Endothelial cell of umbilical vein (primary cell): ENCODE measurements at places on chromosomes 4 and X. TPM values are rescaled to one million over a fixed set of nuclear protein-coding genes. Genes with fewer than 3 reads are reported as not detected.

DNA sequence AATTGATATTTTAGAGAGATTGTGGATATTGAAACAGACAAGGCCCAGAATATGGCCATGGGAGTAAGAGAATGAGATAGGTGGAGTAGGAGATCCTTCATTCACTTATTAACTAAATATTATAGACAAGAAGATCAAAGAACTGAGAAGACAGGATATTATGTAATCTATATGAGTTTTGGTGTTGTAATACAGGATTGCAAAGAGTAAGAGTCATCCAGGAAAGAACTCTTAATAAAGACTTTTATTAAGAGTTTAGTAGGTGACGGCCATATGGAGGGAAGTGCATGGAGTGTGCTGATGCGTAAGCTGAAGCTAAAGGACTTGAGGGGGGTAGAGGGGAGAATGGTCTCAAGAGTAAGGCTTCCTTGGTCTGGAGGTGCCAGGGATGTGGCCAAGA lies 153.7 kb downstream of the VEGFC start:
- no peak overlapping the region for H3K27ac ChIP-seq
- no peak for DNase-seq
- no peaks in the 10 kb centered on the region for H3K36me3 ChIP-seq

DNA sequence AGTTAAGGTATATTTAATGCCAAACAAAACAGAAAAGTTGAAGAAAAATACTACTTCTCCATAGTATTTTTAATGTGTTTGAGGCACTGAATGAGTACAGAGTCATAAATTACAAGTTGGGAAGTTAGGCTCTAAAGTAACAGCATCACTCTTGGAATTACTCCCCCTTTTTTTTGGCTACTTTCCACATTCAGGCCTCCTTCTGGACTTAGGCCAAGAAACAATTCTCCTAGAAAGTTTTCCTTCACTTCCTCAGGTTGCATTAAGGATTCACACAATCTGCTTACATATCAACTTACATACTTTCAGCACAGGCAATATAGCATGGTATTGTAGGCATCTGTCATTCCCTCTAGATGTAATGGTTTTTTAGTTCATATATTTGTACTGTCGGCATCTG lies 52.1 kb downstream of the TMEM165 start:
- peak; percentile 48 for DNase-seq
- peaks cover 3% of the 10 kb centered on the region for H3K4me1 ChIP-seq
- H3K4me3 ChIP-seq = no peak overlapping the region
- peaks cover 17% of the 10 kb centered on the region for H3K36me3 ChIP-seq

GRCh38 chr4:152255437-152255836 lies 280.5 kb downstream of the FBXW7 start:
- H3K27me3 ChIP-seq = no peaks in the 10 kb centered on the region
- H3K36me3 ChIP-seq = no peaks in the 10 kb centered on the region
- no peak overlapping the region for H3K4me3 ChIP-seq
- DNase-seq = peak; percentile 83
- H3K27ac ChIP-seq = peak overlapping the region; percentile 40

DNA sequence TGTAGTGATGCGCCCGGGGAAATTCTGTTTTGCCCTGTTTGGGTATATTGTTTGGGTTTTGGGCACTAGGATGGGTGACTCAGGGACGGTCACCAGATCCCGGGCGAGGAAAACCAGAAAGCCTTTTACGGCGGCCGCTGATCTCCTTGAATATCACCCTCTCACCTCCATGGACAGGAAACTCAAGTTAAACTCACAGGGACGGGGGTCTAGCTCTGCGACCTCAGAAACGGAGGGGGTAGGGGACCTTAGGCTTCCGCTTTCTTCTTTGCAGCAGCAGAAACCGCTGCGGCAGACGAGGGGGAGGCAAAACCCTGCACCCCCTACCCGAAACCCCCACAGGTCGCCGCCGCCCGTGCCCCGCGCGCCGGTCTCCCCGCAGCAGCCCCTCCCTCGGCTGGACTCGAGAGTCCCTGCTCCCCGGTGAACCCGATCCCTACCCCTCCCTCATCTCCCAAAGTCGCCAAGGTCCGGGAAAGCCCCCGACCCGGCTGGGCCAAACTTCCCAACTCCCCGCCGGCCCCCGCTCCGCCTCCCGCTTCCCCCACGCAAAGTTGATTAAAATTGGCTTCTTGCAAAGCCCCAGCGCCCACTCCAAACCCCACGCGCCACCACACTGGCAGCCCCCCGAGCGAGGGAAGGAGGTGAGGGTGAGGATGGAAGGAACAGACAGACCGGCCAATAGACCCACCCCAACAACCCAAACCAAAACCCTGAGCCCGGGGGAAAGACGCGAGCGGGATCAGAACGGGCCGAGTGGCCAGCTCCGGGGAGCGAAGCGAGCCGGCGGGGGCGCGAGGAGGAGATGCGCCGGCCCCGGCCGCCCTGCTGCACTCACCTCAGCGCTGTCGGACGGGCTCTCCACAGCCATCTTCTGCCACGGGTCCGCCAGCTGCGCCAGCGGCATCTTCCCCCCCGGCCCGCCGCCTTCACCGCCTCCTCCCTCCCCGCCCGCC lies 705 bp downstream of the RPS6KA3 start:
- H3K27me3 ChIP-seq = no peaks in the 10 kb centered on the region
- peak overlapping the region; percentile 75 for H3K27ac ChIP-seq
- H3K4me3 ChIP-seq = peak overlapping the region; percentile 73
- peaks cover 23% of the 10 kb centered on the region for H3K4me1 ChIP-seq
- peak; percentile 3 for DNase-seq

GRCh38 chr4:113248320-113248719 lies 198.9 kb downstream of the ANK2 start:
- H3K27me3 ChIP-seq = no peaks in the 10 kb centered on the region
- no peak for DNase-seq
- no peaks in the 10 kb centered on the region for H3K36me3 ChIP-seq
- no peak overlapping the region for H3K4me3 ChIP-seq
- H3K4me1 ChIP-seq = no peaks in the 10 kb centered on the region

DNA sequence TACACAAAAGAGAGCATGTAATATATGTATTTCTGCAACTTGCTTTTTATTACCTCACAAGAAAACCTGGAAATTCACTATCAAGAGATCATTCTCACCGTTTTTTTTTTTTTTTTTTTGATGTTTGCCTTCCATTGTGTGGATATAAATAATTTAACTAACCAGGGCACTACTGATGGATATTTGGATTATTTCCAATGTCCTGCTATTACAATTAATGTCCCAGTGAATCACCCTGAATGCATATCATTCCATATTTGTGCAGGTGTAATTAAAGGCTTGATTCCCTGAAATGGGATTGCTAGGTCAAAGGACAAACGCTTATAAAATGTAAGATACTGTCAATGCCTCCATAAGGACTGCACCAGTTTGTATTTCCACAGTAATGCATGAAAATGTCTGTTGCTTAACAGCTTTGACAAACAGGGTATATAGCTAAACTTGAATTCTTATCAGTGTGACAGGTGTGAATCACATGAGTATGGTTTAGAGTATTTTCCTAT lies 87.8 kb downstream of the NCAPG start:
- H3K4me3 ChIP-seq = no peak overlapping the region
- H3K36me3 ChIP-seq = peaks cover 2% of the 10 kb centered on the region
- no peaks in the 10 kb centered on the region for H3K27me3 ChIP-seq
- no peaks in the 10 kb centered on the region for H3K4me1 ChIP-seq
- DNase-seq = peak; percentile 71

DNA sequence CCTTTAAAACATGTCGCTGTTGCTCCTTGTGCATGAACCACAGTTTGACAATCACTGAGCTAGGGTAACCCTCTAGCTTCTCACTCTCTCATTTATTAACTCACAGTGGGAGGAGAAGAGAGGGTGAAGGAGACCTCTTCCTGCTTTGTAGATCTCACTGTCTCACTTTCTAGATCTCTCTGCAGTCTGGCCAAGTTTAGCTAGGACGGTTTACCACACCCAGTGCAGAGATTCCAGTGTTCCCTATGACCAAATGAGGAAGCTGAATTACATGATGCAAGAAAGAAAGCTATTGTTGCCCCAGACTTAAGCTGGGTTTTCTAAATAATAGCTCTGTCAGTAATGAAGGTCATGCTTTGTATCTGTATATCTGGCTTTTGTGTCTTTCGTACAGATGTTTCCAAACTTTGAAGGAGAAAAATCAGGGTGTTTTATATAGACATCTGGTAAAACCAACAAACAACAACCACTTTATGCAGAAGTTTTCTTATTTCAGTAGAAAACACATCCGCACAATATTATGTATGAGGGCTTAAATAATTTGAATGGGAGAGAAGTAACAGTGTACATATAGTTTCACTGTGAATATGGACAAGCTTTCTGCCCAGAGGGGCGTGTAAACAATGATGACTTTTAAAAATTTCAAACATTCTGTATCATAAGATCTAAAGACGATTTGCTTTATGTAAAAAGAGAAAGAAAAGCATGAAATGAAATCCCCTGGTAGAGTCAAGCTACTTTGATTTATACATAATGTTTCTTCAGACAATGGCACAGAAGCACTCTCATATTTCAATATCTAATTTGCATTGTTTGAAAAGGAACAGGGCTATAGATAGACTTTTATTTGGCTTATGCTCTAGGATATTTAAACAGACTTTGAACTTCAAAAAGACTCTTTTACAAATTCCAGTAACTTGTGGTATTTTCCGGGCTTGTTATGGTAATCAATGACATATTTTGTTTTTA lies 582.3 kb downstream of the FSTL5 start:
- H3K4me3 ChIP-seq = no peak overlapping the region
- no peak overlapping the region for H3K27ac ChIP-seq
- no peak for DNase-seq
- H3K4me1 ChIP-seq = peaks cover 21% of the 10 kb centered on the region

DNA sequence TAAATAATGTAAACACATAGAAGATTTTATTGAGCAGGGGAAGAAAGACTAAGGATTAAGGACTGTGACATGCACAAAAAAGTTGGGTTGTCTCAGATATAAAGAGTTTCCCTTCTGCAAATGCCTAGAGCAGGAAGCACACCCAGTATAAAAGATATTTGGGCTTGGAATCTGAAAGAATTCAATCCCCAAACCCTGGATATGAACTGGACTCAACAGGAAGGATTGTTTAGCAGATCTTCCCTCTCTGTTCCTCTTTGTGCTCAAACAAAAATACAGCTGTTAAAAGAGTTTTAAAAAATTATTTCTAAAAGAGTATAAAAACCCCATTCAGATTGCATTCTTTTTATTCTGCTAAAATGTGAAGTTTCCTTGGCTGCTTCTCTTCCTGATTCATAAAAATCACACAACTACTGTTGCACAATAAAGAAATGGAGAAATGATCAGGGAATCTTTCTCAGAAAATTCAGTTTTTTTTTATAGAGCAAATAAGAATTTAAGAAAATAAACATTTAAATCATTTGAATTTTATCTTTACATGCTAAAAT lies 71.4 kb downstream of the PDLIM5 start:
- DNase-seq = no peak
- peaks cover 26% of the 10 kb centered on the region for H3K4me1 ChIP-seq
- H3K4me3 ChIP-seq = no peak overlapping the region

PRKG2 gene
- not detected in 2 replicates for total RNA-seq

VCX3B gene
- not detected in 2 replicates for total RNA-seq

ATOH1 gene
- not detected in 2 replicates for total RNA-seq

L1CAM gene
- not detected in 2 replicates for total RNA-seq
